Uterus (tissue), 4 donors: ENCODE measurements at places on chromosomes 5 and 9.

DNA sequence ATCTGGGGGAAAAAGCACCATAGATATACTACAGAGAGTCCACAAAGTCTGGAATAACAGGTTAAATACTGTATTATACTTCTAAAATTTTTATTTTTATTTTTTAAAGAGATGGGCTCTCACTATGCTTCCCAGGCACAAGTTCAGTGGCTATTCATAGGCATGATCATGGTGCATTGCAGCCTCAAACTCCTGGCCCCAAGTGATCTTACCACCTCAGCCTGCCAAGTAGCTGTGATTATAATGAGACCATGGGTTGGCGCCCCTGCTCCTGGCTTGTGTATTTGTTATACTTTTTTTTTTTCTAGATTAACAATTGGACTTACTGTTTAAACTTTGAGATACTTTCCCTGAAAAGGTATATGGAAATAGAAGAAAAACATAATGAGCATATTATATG lies 25.9 kb downstream of the ERBIN start:
- no peak overlapping the region for H3K4me3 ChIP-seq
- no peaks in the 10 kb centered on the region for H3K4me1 ChIP-seq
- H3K27me3 ChIP-seq: no peaks in the 10 kb centered on the region
- no peak overlapping the region for H3K27ac ChIP-seq

GRCh38 chr9:98180996-98181395 lies 11.4 kb downstream of the CORO2A start:
- no peaks in the 10 kb centered on the region for H3K36me3 ChIP-seq
- no peak overlapping the region for H3K27ac ChIP-seq
- no peaks in the 10 kb centered on the region for H3K4me1 ChIP-seq
- no peak for DNase-seq

GRCh38 chr5:33433303-33434240 lies 7.2 kb upstream of the TARS1 start:
- no peak for DNase-seq
- H3K4me3 ChIP-seq: no peak overlapping the region
- H3K27me3 ChIP-seq: no peaks in the 10 kb centered on the region
- H3K4me1 ChIP-seq: no peaks in the 10 kb centered on the region

DNA sequence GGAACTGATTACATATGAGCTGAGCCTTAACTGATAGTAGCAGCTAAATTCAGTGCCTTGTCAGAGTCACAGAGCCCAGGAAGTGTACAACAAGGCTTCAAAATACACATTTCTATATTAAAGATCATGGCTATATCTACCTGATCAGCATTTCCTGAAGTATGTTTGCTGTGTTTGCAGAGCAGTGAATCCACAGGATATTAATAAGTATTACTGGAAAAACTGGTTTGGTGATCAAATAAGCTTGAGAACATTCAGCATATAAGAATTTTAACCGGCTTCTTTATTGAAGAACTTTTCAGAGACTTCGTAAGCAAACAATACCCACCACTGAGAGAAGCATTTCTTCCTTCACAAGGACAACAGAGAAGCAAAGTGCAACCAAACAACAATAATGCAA lies 227.0 kb downstream of the ELAVL2 start:
- no peak overlapping the region for H3K27ac ChIP-seq
- no peaks in the 10 kb centered on the region for H3K27me3 ChIP-seq
- no peak for DNase-seq
- no peaks in the 10 kb centered on the region for H3K4me1 ChIP-seq

DNA sequence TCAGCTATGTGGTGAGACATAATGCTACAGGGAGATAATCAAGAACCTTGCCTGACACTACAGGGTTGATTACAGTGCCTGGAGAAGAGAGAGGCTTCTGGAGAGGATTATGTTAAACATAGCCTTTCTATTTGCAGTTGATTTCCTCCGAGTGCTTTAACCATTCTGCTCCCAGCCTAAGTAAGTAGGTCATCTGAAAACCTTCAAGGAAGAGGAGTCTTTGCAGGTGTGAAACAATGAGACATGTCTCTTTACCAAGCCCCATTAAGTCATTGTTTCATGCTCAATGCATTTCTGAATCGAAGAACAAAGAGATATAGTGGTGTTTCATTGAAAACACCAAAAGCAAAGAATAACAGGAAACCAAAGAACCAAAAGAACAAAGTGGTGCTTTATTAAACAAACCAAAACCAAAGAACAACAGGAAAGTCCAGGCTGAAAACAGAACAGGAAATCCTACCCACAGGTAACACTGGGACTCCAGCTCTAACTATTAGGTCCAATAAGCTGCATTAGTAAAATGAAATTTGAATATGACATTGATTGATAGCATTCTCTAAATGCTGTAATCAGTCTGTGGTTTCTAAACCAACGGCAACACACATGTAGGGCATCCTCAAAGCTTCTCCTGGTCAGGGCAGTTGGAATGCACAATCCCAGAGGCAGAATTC lies 113.3 kb upstream of the SPATA31D4 start:
- DNase-seq: no peak
- no peaks in the 10 kb centered on the region for H3K36me3 ChIP-seq
- H3K27ac ChIP-seq: no peak overlapping the region
- H3K4me1 ChIP-seq: no peaks in the 10 kb centered on the region
- no peaks in the 10 kb centered on the region for H3K27me3 ChIP-seq
